Thyroid gland (tissue), 4 donors: ENCODE measurements at places on chromosomes 5 and 9. TPM values are rescaled to one million over a fixed set of nuclear protein-coding genes. Genes with fewer than 3 reads are reported as not detected.

POU4F3 gene
- not detected for total RNA-seq

DNA sequence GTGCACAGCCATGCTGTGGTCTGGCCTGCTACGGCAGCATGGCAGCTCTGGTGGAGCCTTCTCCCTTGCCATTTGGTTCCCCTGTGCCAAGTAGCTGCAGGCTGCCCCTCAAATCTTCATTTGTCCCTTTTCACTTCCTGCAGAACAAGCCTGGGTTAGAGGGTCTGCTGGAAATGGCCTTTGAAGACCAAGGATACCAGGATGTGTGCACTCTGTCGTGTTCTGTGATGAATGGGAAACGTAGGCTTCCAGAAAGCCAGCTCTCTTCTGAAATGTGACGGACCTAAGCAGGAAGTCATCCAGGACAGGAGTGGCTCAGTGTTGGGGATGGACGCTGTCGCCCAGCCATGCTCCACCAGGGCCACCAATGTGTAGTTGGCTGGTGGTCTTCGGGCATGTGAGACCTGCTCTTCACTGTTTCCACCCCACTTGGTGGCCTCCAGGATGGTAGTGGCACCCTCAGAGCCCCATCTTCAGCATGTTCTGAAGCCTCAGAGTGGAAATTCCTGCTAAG lies 3.4 kb upstream of the POMT1 start:
- no peaks in the 10 kb centered on the region for H3K27me3 ChIP-seq
- DNase-seq, result no peak
- peaks cover 16% of the 10 kb centered on the region for H3K4me1 ChIP-seq
- no peak overlapping the region for H3K4me3 ChIP-seq

IFNB1 gene
- not detected for total RNA-seq

- H3K27ac ChIP-seq, result no peak overlapping the region
- H3K4me1 ChIP-seq, result no peaks in the 10 kb centered on the region
- H3K36me3 ChIP-seq, result no peaks in the 10 kb centered on the region
- no peaks in the 10 kb centered on the region for H3K27me3 ChIP-seq
- no peak for DNase-seq
Observed at GRCh38 chr5:20497356-20497755, 509.4 kb upstream of the CDH18 start.

MINAR2 gene
- total RNA-seq, result not detected

RFK gene
- 29.3 TPM for total RNA-seq

GRCh38 chr5:122181863-122182262 lies 52.5 kb downstream of the ZNF474 start:
- H3K36me3 ChIP-seq, result no peaks in the 10 kb centered on the region
- no peaks in the 10 kb centered on the region for H3K27me3 ChIP-seq
- H3K4me3 ChIP-seq, result no peak overlapping the region
- no peak for DNase-seq
- peak overlapping the region; percentile 62 for H3K27ac ChIP-seq

LRRC70 gene
- total RNA-seq, result 11.0 TPM

ABCA1 gene
- total RNA-seq, result 59.8 TPM

DRD1 gene
- total RNA-seq, result not detected

ORM2 gene
- total RNA-seq, result not detected

GRCh38 chr5:171650597-171650996 lies 135.0 kb upstream of the SMIM23 start:
- no peak overlapping the region for H3K27ac ChIP-seq
- H3K36me3 ChIP-seq, result no peaks in the 10 kb centered on the region
- no peak for DNase-seq
- no peaks in the 10 kb centered on the region for H3K27me3 ChIP-seq

DNA sequence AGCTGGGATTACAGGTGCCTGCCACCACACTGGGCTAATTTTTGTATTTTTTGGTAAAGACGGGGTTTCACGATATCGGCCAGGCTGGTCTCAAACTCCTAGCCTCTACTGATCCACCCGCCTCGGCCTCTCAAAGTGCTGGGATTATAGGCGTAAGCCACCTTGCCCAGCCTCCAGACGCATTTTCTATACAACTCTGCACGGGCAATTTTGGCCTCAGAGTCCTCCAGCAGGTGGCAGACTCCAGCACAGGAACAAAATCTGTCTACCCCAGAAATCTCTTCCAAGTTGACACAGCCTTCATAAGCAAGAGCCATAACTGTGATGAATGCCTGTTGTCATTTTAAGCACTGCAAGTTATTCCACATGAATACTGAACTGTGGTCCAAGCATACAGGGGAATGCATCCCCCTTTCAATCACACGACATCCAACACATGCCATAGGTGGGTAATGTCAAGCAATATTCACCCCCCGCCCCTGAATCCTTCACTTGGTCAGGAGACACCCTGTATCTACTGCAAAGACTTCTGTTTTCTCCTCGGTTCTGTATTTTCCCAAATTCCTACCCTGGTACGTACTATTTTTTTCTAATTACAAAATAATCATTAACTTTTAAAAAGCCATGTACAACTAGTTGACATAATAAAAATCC lies 50.8 kb downstream of the ALDH7A1 start:
- H3K27ac ChIP-seq, result no peak overlapping the region
- H3K4me3 ChIP-seq, result no peak overlapping the region
- H3K36me3 ChIP-seq, result peaks cover 6% of the 10 kb centered on the region
- no peaks in the 10 kb centered on the region for H3K27me3 ChIP-seq

CORO2A gene
- total RNA-seq, result 1.1 TPM

GRCh38 chr5:169895926-169896325 lies 84.4 kb downstream of the INSYN2B start:
- H3K4me3 ChIP-seq, result no peak overlapping the region
- no peak for DNase-seq
- H3K27me3 ChIP-seq, result no peaks in the 10 kb centered on the region
- no peak overlapping the region for H3K27ac ChIP-seq
- no peaks in the 10 kb centered on the region for H3K36me3 ChIP-seq
- H3K4me1 ChIP-seq, result no peaks in the 10 kb centered on the region

- H3K4me3 ChIP-seq, result no peak overlapping the region
- no peaks in the 10 kb centered on the region for H3K27me3 ChIP-seq
- no peak overlapping the region for H3K27ac ChIP-seq
- no peak for DNase-seq
Observed at GRCh38 chr5:108615216-108615615, 132.5 kb upstream of the FER start.

F12 gene
- total RNA-seq, result 2.6 TPM

- H3K4me3 ChIP-seq, result no peak overlapping the region
- H3K4me1 ChIP-seq, result no peaks in the 10 kb centered on the region
- H3K27me3 ChIP-seq, result no peaks in the 10 kb centered on the region
- no peak overlapping the region for H3K27ac ChIP-seq
- H3K36me3 ChIP-seq, result no peaks in the 10 kb centered on the region
- DNase-seq, result no peak
Observed at GRCh38 chr5:7419846-7420245, 23.9 kb downstream of the ADCY2 start.

DNA sequence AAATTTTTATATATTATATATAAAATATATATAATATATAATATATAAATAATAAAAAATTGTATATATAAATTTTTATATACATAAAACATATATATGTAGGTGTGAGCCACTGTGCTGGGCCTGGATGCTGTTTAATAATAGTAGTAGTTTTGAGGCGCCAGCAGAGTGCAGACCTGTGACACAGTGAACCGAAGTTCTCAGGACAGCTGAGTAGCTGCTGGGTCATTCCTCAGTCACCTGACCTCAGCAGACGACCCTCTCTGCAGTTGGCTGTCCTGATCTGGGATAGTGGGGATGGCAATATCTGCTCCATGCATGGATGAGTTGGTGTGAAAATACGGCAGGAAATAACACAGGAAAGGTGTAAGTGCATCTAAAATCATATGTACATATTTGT lies 3.3 kb upstream of the SNX18 start:
- no peak overlapping the region for H3K4me3 ChIP-seq
- no peaks in the 10 kb centered on the region for H3K36me3 ChIP-seq
- no peaks in the 10 kb centered on the region for H3K27me3 ChIP-seq
- H3K4me1 ChIP-seq, result peaks cover 32% of the 10 kb centered on the region

HSD17B3 gene
- 2.2 TPM for total RNA-seq

DNA sequence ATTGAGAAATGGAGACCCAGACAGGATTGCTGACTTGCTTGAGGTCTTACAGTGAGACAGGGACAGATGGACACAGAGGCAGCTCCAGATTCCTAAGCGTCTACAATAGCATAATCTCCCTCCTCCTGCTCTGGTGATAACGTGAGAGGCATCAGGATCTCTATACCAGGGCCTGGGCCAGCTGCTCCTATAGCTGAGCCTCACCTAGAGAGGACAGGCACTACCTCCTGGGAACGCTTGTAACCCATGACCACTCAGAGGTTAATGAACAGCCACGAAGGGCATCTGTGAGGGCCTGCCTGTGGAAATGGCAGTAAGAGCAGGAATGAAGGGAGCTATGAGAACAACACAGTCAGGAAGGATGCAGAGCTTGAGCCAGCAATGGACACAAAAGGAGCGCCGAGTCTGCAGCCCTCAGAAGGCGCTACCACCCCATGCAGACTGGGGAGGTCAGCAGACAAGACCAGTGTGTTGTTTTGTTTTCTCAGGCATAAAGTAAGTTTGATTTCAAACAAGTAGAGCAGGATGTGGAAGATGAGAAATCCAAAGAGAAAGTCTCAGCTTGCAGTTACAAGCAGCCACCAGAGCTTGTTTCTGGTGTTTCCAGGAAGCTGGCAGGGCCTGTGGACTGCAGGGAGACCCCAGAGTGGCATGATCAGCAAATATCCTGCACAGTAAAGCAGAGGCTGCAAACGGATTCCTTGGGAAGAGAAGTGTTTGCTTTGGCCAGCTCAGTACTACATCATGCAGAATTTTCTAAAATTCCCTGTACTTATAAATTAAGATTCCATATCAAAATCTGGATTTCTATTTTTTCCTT lies 17.4 kb downstream of the ANKS6 start:
- H3K4me3 ChIP-seq, result no peak overlapping the region
- H3K4me1 ChIP-seq, result peaks cover 19% of the 10 kb centered on the region

GRCh38 chr5:6584101-6584645 lies 48.7 kb downstream of the NSUN2 start:
- H3K36me3 ChIP-seq, result no peaks in the 10 kb centered on the region
- no peaks in the 10 kb centered on the region for H3K27me3 ChIP-seq
- H3K4me3 ChIP-seq, result no peak overlapping the region
- DNase-seq, result no peak
- H3K27ac ChIP-seq, result no peak overlapping the region

DNA sequence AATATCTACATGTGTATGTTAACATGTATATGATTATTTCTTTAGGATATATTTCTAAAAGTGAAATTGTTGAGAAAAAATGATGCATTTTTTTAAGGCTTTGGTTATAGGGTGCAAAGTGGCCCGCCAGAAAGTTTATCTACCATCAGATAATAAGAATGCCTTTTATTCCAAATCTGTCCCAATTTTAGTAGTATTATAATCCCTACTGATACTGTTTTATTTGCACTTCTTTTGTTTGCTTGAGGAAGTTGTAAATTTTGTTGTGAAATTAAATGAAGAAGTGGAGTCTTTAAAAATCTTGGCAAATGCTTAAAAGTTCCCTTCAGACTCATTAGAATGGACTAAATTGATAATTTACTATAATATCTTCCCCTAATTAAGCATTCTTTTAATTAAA lies 73.0 kb downstream of the NIPBL start:
- H3K27me3 ChIP-seq, result no peaks in the 10 kb centered on the region
- peaks cover 12% of the 10 kb centered on the region for H3K4me1 ChIP-seq
- no peak overlapping the region for H3K4me3 ChIP-seq

PCDHB5 gene
- total RNA-seq, result 7.7 TPM

DNA sequence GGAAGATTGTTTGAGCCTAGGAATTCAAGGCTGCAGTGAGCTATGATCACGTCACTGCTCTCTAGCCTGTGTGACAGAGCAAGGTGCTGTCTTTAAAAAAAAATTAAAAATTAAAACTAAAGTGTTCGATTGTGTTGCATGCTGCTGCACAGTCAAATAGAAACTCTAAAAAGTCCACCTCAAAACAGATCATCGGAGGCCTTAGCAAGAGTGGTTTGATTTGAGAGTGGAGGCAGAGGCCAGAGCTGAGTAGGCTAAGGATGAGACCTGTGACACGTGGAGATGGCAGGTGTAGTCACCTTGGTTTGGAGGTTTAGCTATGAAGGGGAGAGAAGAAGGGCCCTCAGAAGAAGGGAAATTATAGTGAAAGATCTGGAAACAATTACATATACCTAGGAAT lies 2.8 kb upstream of the PTPDC1 start:
- no peaks in the 10 kb centered on the region for H3K27me3 ChIP-seq
- H3K27ac ChIP-seq, result peak overlapping the region; percentile 50
- H3K36me3 ChIP-seq, result no peaks in the 10 kb centered on the region
- H3K4me1 ChIP-seq, result peaks cover 35% of the 10 kb centered on the region

ZNF462 gene
- total RNA-seq, result 42.1 TPM

- no peak overlapping the region for H3K4me3 ChIP-seq
- H3K36me3 ChIP-seq, result no peaks in the 10 kb centered on the region
- H3K4me1 ChIP-seq, result no peaks in the 10 kb centered on the region
- no peak overlapping the region for H3K27ac ChIP-seq
- DNase-seq, result no peak
- H3K27me3 ChIP-seq, result no peaks in the 10 kb centered on the region
Observed at GRCh38 chr5:59816654-59817300, 76.7 kb downstream of the PDE4D start.

DNA sequence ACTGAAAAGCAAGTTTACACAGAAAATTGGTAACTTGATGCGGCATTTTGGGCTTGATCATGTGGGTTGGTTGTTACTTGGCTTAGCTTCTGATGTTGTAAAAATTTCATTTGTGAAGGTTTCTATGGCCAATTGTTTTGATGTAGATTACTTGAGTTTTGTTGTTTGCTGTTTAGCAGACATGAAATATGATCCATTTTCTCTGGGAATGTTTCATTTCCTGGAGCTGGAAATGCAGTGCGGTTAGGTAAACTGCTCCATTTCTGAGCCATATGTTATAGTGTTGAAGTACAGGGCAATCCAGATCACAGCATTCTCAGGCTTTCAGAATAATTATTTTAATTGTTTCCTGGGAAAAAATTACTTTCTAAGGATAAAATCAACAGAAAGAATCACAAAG lies 396.9 kb downstream of the ENC1 start:
- no peaks in the 10 kb centered on the region for H3K4me1 ChIP-seq
- no peak overlapping the region for H3K4me3 ChIP-seq

GRCh38 chr5:87898574-87898973 lies 370.1 kb downstream of the TMEM161B start:
- H3K4me1 ChIP-seq, result no peaks in the 10 kb centered on the region
- DNase-seq, result no peak
- H3K27ac ChIP-seq, result no peak overlapping the region
- H3K36me3 ChIP-seq, result no peaks in the 10 kb centered on the region

DNA sequence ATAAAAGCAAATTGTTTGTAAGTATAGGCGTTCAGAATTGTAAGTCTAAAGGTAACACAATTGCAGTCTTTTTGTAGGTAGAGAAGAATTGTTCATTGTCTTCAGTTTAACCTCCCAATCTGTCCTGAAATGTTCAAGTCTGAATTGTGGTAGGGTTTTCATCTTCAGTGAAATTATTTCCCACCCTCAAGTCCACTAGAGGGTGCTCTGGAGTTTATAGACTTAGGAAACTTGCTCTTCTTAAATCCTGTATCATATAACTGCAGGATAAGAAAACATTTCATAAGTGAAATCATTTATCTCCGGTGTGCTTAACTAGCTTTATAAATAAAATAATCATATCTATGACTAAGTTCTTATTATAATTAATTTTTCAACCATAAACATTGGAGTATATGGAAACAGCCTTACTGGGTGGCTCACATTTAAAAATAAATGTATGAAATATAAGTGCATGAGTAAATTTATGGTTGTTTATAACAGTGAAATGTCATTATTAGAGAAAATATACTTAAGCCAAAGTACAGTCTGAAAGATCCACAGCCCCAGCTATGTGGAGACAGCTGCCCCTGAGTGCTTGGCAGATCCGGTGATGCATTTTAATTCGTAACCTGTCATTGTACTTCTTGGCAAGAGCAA lies 182.4 kb upstream of the OTULINL start:
- H3K36me3 ChIP-seq, result peaks cover 4% of the 10 kb centered on the region
- H3K4me1 ChIP-seq, result peaks cover 17% of the 10 kb centered on the region
- H3K27me3 ChIP-seq, result no peaks in the 10 kb centered on the region
- no peak overlapping the region for H3K4me3 ChIP-seq
- H3K27ac ChIP-seq, result no peak overlapping the region

LOX gene
- total RNA-seq, result 34.2 TPM

PCDHGC4 gene
- 4.2 TPM for total RNA-seq

N4BP3 gene
- 6.4 TPM for total RNA-seq
